ENCODE measurements at places on chromosomes 5 and 9.
A peak's percentile ranks its signal among the peaks of the same experiment; 100 is the strongest.

DNA sequence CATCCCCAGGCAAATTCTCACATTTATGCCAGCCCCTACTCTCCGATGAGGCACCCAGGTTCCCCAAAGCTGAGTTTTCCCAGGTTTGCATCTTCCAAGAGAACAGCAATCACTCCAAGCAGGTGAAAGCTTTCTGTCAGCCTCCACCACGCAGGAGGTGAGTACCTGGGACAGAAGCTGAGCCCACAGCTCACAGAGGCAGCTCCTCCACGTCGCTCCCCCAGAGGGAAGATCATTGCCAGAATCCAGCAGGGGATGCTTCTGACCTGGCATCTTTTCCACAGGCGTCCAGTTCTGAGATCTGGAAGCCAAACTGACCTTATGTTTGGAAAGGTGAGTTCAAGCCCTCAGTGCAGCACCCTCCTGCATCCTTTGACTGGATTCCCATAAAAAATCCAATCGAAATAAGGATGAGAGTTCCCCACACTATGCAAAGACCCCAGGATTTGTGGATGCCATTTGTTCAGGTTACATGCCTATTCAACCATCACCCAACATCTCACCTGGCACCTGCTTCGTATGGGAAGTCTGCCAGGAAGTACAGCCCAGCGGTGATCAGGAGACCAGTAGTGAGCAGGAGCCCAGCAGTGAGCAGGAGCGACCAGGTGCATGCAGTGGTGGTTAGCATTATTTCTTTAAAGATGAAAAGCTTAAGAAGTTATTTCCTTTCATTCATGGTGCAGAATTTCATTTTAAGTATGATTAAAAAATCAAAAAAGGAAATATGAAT is 47.4 kb upstream of the OLFM1 start:
- DNase-seq = peak; percentile 2

GRCh38 chr5:123928401-123928800 is 416.4 kb downstream of the CSNK1G3 start:
- DNase-seq = no peak

DNA sequence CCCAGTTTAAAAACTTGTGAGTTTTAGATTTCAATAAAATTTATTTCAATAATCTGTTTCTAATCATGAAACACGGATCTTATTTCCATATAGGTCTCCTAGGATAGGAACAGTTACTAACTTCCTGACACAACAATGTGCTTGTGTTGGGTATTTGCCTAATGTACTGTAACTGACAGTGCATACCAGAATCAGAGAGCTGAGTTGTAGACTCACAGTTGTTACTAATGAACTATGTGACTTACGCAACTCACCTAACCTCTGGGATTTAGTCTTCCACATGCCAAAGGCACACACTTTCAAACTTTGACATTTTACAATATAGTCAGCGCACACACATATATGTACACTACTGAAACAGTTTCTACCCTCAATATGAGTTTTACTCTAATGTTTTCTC is 77.7 kb downstream of the HOMER1 start:
- no peak for DNase-seq

DNA sequence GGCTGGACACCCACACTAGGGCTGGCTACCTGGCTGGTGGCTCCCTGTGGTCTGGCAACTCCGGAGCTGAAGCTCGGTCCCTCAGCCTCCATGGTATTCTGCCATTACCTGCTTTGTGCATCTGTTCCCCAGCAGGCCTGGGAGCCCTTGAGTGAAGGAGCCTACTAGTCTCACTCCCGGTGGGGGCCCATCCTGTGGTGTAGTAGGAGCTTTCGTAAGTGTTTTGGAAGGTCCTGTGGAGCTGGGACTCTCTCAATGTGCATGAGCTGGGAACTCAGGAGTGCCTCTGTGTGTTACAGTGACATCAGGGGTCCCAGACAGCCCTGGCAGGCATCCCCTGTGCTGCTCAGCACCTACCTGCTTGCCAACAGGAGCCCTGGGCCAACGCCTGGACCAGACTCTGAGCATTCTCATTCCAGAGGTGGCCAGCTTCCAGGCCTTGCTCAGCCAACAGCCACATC is 267.1 kb downstream of the GADD45G start:
- DNase-seq = peak; percentile 26

GRCh38 chr5:53360811-53361210 is 119.6 kb upstream of the FST start:
- no peak for DNase-seq

DNA sequence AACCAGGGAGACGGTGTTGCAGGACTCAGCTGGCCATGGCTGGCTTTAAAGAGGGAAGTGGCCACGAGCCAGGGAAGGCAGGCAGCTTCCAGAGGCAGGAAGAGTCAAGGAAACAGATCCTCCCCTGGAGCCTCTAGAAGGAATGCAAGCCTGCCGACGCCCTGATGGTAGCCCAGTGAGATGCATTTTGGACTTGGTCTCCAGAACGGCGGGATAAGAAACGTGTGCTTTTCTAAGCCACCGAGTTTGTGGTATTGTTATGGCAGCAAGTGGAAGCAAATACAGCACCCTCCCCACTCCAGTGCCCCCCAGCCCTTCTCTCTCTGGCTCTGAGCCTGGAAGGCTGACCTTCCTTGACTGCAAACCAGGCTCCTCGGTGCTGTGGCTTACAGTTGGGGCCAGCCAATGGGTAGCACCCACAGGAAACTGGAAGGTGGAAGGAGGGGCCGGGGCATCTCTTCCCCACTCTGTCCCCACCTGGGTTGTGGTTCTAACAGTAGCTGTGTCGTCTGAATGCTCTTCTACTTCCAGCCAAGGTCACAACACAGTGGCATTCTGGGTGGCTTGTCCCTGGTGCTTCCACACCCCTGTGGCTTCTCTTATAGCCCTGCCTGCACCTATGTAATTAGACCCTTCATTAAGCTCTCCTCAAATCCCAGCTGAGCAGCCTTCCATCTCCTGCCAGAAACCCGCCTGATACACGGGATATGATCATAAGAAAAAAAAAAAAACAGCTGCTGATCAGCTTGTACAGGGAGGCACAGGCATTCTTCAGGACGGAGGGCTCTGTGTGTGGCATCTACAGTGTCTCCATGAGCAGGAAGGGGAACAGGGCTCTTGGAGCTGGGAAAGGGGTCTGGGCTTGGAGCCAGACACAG is 29.9 kb upstream of the UNC5A start:
- peak; percentile 19 for DNase-seq

- no peak for DNase-seq
These were observed 11.6 kb downstream of the CDH9 start for GRCh38 chr5:27026801-27027200.

GRCh38 chr9:121631978-121632418 is 19.4 kb upstream of the DAB2IP start:
- no peak for DNase-seq

DNA sequence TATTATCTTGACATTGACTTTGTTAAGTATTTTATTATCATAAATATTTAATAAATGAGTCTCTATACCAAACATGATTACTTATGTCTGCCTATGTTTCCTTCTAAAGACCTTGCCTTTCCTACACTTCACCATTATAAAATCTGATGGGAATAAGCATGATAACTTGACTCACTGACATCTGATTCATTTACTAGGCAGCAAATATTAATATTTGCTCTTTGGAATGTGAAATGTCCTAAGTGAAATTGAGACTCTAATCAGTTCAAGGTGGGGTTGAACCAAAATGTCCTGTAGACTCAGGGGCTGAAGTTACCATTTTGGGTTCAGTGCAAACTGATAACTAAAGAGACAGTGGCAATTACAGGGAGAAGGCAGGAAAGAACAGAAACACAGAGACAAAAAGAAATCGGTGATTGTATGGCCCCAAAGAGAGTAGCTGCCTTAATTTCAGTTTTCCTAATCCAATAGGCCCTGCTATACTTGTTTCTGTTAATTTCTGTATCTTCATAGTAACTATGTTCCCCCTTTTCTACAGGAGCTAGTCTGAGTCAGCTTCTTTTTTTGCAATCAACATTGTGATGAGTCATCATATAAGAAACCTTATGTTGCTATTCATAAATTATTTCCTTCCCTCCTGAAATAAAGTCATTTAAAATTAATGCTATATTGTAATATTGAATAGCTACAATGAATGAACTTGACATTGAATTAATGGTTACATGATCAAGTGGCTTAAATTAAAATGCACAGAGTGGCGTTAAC is 296.8 kb downstream of the PDE4D start:
- DNase-seq = no peak

- DNase-seq = no peak
These were observed 17.9 kb upstream of the DAPK1 start for GRCh38 chr9:87479801-87480201.

- DNase-seq = no peak
These were observed 28.2 kb downstream of the PRELID2 start for GRCh38 chr5:145806923-145807322.

- peak; percentile 63 for DNase-seq
These were observed 18.9 kb downstream of the SEMA4D start for GRCh38 chr9:89478821-89479668.

DNA sequence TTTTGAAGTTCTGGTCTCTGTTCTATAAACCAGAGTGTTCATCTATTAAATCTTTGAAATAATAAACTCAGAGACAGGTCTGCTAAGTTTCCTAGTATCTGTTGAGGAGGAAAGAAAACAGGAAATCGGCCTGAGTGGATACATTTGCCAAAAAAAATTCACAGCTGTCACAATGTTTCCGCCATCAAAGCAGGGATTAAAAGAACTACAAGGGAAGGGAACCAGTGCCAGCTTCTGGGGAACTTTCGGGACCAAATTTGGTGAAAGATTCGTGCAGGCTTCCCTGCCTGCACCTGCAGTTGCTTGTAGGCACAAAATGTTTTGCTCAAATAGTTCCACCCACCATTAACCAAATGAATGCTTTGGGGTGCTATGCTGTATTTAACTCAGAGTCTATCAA is 267.5 kb downstream of the MSX2 start:
- DNase-seq = no peak

DNA sequence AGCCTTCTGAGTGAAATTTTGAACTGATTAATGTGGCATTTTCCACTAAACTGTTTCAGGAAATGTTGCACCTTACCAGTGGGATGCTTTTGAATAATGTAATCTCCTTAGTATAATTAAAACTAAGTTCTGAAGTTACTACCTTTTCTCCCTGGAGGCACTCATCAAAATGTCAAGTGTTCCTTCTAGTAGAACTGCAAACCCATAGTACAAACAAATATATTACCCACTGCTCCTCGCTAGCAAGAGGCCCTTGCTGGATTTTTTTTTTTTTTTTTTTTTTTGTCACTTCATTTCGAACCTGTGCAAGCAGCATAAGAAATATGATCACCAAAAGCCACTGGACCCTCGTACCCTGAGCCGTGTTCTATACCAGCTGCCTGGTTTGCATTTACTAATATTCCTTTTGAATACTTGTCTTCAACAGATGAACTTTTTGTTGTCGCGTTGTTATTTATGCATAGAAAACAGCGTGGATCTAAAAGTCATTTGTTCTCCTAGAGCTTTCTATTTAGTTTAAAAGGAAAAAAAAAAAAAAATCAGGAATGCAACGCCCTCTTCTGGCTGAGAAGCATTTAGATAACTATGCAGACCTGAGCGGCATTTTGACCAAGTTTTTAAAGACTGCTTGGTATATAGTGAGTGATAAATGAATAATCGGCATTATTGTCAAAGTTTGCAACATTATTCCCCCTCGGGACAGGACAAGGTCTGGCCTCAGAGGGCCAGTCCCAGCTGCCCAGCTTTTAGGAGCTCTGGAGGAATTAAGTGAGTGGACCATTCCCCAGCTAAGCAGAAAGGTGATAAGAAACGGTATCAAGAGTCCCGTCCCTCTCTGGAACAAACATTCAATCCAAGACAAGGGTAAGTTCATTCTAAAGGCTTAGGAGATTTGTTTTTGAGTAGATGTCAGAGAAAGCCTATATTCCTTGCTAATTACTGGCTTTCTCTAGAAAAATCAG is 162.5 kb upstream of the KIF2A start:
- DNase-seq = no peak

DNA sequence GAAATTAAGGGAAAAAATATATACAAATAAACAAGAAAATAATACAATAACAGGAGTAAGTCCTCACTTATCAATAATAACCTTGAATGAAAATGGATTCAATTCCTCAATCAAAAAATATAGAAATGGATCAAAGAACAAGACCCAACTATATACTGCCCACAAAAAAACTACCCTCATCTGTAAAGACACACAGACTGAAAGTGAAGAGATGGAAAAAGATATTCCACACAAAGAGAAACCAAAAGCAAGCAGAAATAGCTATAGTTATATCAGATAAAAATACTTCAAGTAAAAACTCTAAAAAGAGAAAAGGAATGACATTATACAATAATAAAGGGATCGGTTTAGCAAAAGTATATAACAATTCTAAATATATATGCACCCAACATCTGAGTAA is 66.5 kb downstream of the KIAA0825 start:
- no peak for DNase-seq

DNA sequence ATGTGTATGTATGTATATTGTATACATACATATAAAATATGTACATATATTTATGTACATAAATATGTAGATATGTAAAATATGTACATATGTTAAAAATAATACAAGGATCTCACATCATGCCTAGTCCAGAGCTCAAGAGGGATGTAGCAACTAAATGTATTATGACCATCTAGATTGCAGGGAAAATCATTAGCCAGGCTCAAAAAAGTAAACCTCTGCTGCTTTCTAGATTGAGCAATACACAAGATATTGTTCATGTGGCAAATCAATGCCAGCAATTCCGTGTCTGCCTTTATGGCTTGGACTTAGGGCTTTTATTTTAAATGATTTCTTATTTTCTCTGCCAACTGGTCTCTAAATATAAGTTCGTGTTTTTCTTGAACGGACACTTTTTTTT is 65.2 kb downstream of the RAI14 start:
- DNase-seq = no peak

GRCh38 chr5:102617191-102618187 is 118.7 kb upstream of the SLCO6A1 start:
- no peak for DNase-seq

- no peak for DNase-seq
These were observed 16.4 kb downstream of the CD74 start for GRCh38 chr5:150396267-150396666.

DNA sequence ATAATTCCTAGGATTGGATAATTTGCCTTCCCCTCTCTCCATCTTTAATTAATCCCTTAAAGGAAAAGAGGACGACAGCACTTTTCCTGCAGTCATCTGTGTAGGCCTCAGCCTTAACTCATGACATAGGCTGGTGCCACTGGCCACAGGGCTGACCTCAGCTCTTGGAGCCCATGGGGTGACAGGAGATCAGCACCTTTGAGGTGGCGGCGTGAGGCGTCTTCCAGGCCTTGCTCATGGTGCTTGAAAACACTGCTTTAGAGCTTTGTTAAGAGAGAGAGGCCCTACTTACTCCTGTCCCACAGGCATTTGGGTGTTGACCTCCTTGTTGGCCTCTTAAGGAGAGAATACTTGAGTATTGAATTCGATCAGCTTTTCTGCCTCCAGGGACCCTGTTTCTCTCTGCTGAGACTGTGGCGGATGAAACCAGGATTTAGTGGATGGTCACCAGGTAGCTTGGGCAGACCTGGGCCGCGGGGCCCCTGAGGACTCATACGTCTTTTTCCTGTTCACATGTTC is 23.4 kb downstream of the TENT4A start:
- no peak for DNase-seq

- DNase-seq = no peak
These were observed 289.2 kb upstream of the PTGER4 start for GRCh38 chr5:40390281-40391149.
